ACHN (cell line): ENCODE measurements at places on chromosomes 6 and 20.

DNA sequence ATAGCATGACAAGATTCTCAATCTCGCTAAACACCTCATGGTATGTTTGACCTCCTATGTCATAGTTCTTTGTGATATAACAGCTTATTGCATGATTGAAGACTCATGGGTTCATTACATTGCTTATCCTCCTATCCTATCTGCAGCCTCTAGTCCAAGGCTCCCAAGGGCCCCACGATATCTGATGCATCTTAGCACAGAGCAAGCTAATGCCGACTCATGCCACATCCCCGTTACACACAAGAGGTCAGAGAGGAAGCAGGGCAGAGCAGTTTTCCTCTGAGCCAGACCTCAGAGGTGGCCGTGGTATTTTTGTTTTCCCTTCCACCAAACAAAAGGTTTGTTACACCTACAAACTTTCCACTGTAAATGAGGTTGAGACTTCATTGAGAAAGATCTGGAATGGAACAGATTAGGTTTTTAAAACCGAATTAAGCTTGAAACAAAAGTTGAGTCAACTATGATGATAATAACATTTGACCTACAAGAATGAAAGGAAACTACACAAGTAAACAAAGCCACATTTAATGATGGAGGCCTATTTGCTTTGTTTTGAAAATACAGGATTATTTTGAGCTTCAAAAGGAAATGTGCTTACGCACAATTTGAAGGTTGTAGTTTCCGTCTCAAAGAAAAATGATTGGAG is 133.9 kb upstream of the MYLIP start:
- no peak for DNase-seq

GRCh38 chr6:46940433-46941226 is 18.9 kb upstream of the ADGRF5 start:
- no peak for DNase-seq

DNA sequence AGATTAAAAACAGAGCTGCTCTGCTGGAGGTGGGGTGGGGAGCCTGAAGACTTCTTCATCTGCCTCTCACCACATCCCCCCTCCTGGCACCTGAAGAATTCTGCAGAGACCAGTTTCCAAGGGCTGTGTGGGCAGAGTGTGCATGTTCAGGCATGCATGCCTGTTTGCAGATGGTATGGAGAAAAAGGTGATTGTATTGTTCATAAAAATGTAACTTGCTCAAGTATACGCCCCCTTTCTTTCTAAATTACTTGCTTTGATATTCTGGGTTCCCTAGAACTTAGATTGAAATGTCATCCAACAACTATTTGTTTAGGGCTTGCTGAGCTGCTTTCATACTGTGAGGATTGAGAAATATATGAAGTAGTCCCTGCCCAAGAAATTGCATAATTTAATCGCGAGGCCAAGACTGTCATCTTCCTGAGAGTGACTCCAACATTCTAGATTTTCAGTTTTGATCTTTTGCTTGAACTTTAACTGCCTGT is 83.6 kb downstream of the LCA5 start:
- DNase-seq, result no peak

DNA sequence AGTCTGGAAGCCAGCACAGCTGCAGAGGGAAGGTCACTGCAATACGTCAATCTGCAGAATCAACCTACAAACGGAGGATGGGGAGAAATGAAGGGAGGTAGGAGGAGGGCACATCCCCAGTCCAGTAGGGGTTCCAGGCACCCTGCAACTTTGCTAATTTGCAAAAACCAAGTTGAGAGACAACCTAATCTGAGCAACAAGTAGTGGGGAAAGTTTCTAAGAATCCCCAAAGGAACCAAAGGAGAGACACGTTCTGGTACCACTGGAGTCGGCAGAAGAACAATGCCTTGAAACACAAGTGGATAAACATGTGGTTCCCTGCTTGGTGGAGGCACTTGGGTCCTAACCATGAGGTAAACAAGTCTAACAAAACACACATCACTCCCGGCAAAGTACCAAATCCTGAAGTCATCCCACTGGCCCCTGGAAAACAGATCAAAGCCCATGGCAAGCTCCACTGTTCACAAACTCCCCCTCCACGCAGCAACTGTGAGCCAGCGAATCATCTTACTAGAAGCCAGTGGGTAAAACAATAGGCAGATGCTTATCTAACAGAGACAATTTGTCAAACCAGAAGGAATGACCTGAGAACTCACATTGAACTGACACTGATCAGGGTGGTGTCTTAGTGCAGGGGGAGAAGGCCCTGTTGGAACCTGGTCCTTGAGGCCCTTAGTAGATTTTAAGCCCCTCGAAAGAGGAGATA is 4.7 kb downstream of the MRPS18A start:
- DNase-seq, result no peak

DNA sequence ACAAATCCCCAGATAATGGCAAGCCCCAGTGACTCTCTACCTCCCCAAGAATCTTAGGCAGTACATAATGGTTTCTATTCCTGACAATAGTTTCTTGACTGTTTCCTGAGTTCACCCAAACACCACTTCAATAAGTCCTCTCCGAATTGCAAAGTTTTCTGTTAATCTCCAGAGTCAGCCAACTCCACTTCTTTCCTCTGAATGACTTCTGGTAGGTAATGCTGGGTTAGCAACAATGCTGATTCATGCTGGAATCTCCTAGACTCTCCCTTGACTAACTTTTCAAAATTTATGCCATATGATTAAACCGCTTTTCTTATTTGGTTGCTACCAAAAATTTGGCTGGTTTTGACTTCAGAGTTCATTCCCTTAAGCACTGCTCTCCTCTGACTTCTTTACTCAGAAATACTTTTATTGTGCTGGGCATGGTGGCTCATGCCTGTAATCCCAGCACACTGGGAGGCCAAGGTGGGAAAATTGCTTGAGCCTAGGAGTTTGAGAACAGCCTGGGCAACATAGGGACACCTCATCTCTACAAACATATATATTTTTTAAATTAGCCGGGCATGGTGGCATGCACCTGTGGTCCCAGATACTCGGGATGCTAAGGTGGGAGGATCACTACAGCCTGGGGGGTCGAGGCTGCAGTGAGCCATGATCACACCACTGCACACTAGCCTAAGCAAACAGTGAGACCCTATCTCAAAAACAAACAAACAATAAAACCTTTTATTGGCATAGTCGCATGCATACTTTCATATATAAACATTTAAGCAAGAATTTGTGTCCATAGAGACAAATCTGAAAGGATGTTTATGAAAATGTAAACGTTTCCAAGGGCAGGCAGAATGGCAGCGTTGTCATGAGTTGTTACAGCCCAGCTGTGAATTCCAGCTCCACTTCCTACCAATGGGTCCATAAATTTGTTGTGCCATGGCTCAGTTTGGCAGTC is 249.3 kb upstream of the PLN start:
- DNase-seq, result no peak

DNA sequence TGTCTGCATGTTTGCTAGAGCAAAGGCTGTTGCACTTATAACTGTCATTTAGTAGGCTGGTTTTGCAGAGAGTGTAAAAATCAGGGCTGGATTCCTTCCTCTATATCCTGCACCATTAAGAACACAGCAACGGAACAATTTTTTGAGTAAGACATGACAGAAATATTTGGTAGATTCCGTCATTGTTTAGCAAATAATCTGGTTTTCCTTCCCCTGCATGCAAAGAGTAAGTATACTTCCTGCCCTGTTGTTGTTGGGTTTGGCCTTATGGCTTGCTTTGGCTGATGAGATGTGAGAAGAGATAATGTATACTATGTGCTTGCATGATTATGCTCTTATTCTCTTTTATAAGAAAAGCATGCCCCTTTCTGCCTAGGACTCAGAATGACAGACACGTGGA is 23.8 kb downstream of the MANEA start:
- no peak for DNase-seq
